ENCODE measurements at places on chromosomes 1 and 21.
A peak's percentile ranks its signal among the peaks of the same experiment; 100 is the strongest.

DNA sequence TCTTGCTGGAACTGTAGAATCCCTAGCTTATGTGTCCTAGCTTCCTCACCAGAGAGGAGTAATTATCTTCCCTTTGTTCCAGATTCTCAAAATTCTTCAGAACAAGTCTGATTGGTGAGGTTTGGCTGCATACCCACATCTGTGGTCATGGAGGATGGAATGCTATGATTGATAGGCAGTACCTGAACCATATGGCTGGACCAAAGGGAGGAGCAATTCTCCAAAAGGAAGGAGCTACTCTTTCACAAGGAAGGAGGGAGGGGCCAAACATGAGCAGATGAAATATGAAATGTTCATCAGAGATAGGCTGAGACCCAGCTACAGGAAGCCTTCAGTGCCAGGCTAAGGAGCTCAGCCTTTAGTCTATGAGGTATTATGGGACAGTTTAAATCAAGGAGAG is 5.0 kb upstream of the RNF19B start:
- DNase-seq, result no peak

DNA sequence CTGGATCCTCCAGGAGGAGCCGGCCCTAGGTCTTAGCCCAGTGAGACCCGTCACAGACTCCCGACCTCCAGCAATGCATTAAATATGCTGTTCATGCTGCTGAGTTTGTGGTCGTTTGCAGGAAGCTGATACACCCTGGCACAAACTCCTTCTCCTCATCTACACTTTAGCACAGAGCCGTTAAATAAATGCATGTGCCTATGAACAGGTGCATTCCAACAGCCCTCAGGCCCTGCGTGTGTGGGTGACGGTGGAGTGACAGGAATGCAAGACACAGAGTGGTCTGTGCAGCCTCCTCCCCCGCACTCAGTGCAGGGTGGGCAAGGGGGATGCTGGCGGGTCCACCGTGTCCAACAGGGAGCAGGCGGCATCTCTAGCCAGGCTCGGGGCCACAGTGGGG is 106.6 kb upstream of the TMPRSS2 start:
- DNase-seq, result no peak

GRCh38 chr1:180754453-180754852 is 122.6 kb downstream of the XPR1 start:
- no peak for DNase-seq

DNA sequence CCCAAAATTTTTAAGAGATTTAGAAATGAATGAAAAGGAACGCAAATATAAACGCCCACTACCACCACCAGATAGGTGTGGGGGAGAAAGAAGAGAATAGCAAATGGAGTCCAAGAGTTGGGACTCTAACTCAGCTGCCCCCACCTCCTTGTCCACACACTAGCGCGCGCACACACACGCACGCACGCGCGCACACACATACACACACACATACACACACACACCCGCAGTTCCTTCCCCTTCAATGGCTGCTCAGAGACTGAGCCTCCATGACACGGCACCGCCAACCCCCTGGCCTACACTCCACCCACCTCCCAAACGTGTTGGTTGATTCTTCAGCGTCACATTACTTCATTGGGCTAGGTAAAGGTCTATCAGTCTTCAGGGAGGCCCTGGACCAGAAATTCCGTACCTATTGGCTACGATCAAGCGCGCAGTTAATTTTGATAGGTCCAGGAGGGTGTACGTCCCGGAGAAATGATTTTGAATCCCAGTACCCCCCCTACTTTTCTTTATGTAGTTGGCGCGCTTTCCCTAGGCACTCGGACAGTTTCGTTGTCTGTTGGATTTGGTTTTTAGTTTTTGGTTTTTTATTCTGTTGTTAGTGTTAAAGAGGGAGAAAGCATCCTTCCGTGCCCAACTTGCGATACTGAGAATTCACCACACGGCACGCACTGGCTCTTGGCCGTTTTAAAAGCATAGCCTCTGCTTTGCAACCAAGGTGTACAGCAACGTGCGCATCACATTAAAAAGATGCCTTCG is at the start of gene ANP32E:
TSS of gene ANP32E (minus strand) at position 261 of the 762 bp plus-strand sequence. CDS start 326 bp downstream, outside the sequence.
- peak; percentile 100 for DNase-seq

GRCh38 chr1:226215239-226215638 is 8.2 kb upstream of the MIXL1 start:
- no peak for DNase-seq

GRCh38 chr21:42475036-42475435 is 21.0 kb downstream of the RSPH1 start:
- DNase-seq, result no peak

- no peak for DNase-seq
These were observed 43.2 kb downstream of the OLIG1 start for GRCh38 chr21:33113131-33113530.
